ENCODE measurements at places on chromosomes 12 and 14. TPM values are rescaled to one million over a fixed set of nuclear protein-coding genes. Genes with fewer than 3 reads are reported as not detected.

DNA sequence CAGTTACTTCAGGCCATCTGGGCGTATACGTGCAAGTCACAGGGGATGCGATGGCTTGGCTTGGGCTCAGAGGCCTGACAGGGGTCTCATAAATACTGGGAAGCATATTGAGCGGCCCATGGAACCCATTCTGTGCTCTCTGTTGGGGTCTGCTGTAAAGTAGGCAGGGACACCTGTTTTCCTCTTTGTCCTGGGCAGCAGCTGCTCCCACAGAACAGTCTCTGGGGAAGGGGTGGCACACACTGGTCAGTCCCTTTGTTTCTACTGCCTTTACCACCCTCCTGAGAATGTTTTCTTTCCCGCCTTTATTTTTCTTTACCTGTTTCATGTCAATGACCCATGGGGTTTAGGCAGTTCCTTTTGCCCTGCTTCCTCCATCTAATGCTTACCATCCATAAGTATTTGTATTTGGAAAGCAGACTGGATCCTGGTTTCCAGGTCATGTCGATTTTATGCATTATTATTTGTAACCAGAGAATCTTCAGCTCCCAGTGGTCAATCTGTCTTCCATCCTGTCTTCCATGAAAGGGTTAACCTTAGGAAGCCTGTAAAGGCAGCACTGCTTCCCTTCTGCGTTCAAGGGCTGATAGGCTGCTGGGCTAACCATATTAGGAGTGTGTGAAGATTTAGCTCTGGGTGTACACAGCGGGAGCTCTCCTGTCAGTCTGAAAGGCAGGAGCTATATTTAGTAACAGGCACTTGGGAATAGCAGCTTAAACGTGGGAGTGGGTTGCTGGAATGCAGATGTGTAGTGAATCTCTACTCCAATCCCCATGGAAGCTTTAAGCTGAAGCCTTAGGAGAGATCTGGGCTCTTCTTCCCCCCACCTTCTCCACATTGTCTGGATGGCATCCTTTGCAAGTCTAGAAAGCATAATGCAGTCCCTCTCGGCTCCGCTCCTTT lies 124.0 kb downstream of the DYRK2 start:
- DNase-seq: peak; percentile 15

DNA sequence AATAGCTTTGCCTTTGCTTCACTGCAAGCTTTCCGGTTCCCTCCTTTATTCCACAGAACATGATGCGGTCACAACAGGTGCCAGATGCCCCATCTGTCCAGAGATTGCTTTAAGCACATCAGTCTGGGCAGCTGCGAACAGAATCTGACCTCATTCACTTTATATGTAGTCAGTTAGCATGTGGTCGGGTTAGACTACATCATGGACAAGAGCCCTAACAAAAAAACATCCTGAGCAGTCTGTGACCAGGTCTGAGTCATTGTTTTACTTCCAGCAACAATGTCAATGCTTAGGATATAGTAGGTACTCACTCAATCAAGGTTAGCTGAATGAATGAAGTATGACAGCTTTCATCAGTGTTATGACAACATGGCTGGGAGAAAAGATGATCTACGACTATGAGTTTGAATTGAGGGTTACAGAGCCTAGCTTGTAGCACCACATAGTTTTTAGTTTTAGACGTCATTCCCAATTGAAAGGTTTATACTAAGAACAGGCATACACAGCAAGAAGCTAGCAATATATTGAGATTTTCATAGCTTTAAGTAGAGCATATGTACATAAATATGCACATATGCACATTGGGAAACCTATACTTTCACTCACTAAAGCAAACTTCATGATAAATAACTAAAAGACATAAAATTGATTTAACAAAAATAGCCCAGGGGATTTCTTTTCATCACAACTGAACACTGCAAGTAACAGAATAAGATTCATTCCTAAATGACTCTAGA lies 64.2 kb upstream of the TMCC3 start:
- DNase-seq: peak; percentile 60

Gene STXBP6
- 13.9 TPM for total RNA-seq

- DNase-seq: no peak
These were observed 368.0 kb downstream of the SEC23A start for GRCh38 chr14:38735005-38735404.

DNA sequence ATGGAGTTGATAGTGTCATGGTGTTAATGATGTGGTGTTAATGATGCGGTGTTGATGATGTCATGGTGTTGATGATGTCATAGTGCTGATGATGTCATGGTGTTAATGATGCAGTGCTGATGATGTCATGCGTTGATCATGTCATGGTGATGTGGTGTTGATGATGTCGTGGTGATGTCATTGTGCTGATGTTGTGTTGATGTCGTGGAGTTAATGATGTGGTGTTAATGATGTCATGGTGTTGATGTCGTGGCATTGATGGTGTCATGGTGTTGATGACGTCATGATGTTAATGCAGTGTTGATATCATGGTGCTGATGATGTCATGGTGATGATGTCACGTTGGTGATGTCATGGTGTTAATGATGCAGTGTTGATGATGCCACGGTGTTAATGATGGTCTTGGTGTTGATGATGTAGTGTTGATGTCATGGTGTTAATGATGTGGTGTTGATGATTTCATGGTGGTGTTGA lies 49.1 kb upstream of the RIMBP2 start:
- DNase-seq: peak; percentile 72

Gene SCN8A
- 13.8 TPM for total RNA-seq

GRCh38 chr12:4119157-4119761 lies 154.3 kb upstream of the CCND2 start:
- no peak for DNase-seq

GRCh38 chr14:63205866-63206265 lies 1.6 kb downstream of the RHOJ start:
- peak; percentile 14 for DNase-seq

Gene AKAP5
- total RNA-seq: 0.89 TPM

Gene DLGAP5
- 11.0 TPM for total RNA-seq

Data from GM23248 (cell line).